ENCODE measurements at places on chromosomes 11 and 22. TPM values are rescaled to one million over a fixed set of nuclear protein-coding genes. Genes with fewer than 3 reads are reported as not detected.

Gene ZP1
- not detected for total RNA-seq

Gene TECTA
- total RNA-seq, result under 0.01 TPM

Gene HEPACAM
- 7.9 TPM for total RNA-seq

Gene FGF3
- not detected for total RNA-seq

Gene SMIM35
- not detected for total RNA-seq

Gene MAPK8IP2
- total RNA-seq, result 2.9 TPM

Gene POTEH
- total RNA-seq, result not detected

Gene DPP3
- 52.4 TPM for total RNA-seq

Gene BEST1
- total RNA-seq, result 1.6 TPM

Gene TRPM5
- total RNA-seq, result 2.6 TPM

Gene OR5A1
- total RNA-seq, result not detected

Gene MMP3
- not detected for total RNA-seq

Gene B4GALNT4
- total RNA-seq, result 2.1 TPM

Gene OR4D11
- not detected for total RNA-seq

Gene NPAS4
- not detected for total RNA-seq

Data from body of pancreas (tissue), 4 donors.